Stimulated activated CD4-positive, alpha-beta T cell treated with anti-CD3 and anti-CD28 coated beads, TNF-alpha, amount 100 ng/mL, for 48 hours (primary cell): ENCODE measurements at places on chromosomes 3 and 15.

GRCh38 chr3:88101142-88101541 lies 42.1 kb downstream of the ZNF654 start:
- no peak for DNase-seq

GRCh38 chr15:37037071-37037655 lies 63.2 kb downstream of the MEIS2 start:
- no peak for DNase-seq

GRCh38 chr3:106824856-106825255 lies 552.4 kb upstream of the CCDC54 start:
- DNase-seq: no peak

DNA sequence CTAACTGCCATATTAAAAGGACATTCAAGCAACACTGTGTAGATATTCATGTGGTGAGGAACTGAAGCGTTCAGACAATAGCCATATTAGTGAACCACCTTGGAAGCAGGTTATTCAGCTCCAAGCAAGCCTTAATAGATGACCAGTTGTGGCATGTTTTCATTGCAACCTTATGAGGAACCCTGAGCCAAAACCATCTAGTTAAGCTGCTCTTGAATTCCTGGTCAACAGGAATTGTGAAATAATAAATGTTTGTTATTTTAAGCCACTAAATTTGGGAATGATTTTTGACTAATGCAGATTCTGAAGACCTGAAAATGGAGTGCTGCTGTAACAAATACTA lies 73.0 kb downstream of the SPRED1 start:
- no peak for DNase-seq

DNA sequence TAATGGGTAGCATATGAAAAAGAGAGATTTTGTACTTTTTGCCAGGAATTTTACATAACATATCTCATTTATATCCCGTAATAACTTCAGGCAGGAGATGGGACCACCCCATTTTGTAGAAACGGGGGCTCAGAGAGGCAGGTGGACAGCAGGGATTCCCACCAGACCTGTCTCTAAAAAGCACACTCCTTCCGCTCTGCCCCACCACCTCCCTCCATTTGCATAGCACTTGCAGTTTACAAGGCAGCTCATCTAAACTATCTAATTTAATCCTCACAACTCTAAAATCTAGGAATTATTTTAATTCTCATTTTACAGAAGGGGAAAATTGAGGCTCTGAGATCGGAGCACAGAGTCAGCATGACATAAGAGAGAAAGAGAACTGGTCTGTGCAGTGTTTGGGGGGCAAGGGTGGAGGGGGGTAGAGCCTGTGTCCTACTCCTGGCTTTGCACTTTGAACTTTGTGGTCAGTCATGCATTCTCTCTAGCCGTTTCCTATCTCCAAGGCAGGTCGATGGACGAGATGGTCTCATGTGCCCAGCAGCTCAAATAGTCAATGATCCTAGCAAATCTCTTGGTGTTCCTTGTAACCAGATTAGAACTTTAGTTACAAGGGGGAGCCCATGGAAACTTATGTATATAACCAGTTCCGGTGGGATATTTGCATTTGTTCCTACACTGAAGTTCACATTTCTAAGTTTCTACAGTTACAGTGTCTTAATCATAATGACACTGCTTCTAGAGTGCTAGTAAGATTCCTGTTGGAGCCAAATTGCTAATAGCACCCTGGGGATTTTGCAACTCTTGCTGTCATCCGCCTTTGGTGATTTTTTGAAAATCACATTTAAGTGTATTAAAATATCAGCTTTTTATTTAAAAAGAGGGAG lies 18.6 kb downstream of the CRYGS start:
- no peak for DNase-seq

DNA sequence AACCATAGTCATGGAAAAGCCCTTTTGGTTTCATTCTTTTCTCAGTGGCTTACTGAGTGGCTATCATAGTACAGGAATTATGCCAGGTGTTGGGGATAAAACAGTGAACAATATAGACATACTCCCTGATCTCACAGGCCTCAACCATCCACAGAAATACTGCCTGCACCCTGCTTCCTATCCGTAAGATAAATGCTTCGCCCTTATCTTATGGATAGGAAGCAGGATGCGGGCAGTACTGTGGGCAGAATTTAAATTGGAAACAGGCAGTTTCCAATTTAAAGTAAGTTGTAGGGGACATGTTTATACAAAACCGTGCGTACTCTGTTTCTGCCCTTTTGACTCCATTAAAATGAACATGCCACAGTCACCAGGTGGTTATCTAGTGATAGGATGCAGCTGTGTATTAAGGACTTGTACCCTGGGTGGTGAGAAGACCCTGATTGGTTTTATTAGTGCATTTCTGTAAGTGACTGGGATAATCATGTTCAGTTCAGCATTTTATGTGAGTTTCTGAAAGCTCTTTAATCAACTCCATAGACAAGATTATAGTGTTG lies 141.8 kb upstream of the BHLHE40 start:
- DNase-seq: no peak

DNA sequence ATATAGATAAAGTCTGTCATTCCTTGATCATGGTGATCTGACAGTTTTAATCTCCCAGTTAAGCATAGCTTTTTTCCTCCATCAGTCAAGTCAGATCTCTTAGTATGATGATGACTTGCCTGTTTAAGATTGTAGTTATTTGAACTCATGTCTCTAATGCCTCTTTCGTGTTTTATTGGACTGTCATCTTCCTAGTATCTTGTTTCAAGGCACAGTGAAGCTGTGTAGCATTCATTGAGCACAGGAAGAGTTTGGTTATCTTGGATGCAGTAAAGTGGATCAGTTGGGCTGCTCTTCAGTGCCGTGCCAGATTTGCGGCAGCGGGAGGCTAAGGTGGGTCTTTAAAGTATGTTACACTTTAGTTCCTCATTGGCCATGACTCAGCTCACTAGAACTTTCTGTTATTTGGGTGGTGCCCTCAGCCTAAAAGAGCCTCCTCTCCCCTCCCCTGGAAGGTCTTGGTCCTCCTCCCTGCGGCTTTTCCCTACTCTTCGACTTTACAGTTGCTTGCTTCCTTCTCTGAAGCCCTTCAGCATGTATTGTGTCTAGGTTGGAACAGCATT lies 45.7 kb upstream of the SKOR1 start:
- no peak for DNase-seq

- DNase-seq: no peak
Measured at GRCh38 chr15:38069511-38070011, 135.1 kb downstream of the TMCO5A start.

- no peak for DNase-seq
Measured at GRCh38 chr3:48086705-48087104, 70.5 kb upstream of the MAP4 start.

DNA sequence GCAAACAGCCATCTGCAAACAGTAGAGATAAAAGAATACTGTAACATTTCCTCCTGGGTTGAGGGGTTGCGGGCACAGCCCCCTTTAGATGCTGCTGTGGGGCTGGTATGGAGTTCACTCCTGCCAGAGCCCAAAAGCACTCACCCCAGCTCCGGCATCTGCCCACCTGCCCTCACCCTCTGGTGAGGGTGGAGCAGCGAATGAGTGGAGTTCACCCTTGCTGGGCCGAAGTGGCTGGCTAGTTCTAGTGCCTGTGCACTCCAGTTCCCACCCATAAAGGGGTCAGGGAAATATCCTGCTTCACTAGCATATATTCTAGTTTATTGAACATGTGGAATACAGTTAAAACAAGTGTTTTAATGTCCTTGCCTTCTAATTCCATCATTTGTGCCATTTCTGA lies 209.7 kb upstream of the SGO1 start:
- DNase-seq: no peak

- DNase-seq: no peak
Measured at GRCh38 chr3:42632146-42632545, 21.4 kb upstream of the ZBTB47 start.

DNA sequence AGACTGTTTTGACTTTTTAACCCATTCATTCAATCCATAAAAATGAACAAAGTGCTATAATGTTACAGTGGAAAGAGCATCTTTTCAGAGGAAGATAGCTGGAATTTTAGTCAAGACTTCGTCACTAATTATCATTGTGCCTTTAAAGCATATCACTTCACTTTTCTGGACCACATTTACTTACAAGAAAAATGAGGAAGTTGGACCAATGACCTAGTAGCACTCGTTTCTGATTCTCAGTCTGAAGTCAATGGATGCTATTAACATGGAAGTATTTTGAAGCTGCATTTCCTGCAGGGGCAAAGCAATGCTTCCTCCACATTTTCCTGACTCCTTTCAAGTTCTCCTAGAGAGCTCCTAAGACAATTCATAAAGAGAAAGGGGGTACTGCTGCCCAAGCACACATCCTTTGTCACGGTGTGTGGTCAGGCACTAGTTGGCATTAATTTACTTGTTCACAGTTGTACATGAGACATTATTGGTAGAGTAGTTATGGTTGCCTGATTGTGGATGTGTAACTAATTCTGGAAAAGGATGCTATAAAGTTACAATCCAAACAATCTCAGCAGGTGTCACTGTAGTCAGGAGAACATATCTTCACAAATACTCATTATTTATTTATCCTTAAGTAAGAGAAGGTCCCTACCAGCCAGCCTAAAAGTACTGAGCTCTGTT lies 1049.1 kb downstream of the FHIT start:
- DNase-seq: no peak

GRCh38 chr3:166123576-166123975 lies 286.4 kb upstream of the BCHE start:
- no peak for DNase-seq
